ENCODE measurements at places on chromosomes 2 and 18.

GRCh38 chr2:219399716-219400478 lies 12.2 kb upstream of the DNPEP start:
- DNase-seq, result no peak

DNA sequence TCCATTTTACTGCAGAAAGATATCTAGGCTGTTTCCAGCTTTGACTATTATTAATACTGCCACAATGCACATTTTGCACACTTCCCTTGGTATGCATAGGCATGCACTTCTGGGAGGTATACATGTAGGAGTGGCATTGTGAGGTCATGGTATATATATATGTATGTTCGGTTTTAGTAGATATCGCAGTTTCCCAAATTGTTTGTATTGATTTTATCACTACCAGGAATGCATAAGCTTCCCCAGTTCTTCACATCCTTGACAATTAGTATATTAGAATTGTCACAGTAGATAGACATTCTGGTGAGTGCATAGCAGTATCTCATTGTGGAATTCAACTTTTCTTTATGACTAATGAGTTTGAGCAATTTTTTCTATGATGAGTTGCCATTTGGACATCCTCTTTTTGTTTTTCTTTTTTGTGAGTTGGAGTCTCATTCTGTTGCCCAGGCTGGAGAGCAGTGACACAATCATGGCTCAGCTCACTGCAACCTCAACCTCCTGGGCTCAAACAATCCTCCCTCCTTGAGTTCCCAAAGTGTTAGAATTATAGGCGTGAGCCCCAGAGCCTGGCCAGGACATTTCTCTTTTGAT lies 4.2 kb upstream of the GRB14 start:
- no peak for DNase-seq

DNA sequence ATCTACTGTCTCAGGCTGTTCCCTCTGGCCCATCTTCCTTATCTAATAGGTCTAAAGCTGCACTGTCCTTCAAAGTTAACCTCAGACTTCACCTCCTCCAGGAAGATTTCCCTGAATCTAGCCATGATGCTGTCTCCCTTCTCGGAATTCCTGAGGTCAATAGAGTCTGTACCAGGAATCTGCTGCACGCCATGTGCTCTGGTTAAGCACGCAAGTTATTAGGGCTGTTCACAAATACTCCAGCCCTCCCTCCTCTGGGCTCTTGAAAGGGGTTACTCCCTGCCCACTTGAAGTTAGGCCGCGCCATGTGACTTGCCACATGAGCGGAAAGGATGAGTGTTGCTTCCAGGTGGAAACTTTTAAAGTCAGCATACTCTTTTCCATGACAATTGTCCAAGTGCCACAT lies 43.6 kb downstream of the MCFD2 start:
- DNase-seq, result no peak

GRCh38 chr2:227466887-227467600 lies 4.9 kb upstream of the AGFG1 start:
- DNase-seq, result no peak

Measured in SHP77 treated with DMSO at 0.1 percent for 48 hours (cell line).